ENCODE measurements at places on chromosomes 12 and 14.

GRCh38 chr14:38496092-38496491 is 240.2 kb upstream of the CLEC14A start:
- no peak for DNase-seq

- DNase-seq: no peak
These were observed 47.9 kb upstream of the GARIN2 start for GRCh38 chr14:67141146-67141900.

DNA sequence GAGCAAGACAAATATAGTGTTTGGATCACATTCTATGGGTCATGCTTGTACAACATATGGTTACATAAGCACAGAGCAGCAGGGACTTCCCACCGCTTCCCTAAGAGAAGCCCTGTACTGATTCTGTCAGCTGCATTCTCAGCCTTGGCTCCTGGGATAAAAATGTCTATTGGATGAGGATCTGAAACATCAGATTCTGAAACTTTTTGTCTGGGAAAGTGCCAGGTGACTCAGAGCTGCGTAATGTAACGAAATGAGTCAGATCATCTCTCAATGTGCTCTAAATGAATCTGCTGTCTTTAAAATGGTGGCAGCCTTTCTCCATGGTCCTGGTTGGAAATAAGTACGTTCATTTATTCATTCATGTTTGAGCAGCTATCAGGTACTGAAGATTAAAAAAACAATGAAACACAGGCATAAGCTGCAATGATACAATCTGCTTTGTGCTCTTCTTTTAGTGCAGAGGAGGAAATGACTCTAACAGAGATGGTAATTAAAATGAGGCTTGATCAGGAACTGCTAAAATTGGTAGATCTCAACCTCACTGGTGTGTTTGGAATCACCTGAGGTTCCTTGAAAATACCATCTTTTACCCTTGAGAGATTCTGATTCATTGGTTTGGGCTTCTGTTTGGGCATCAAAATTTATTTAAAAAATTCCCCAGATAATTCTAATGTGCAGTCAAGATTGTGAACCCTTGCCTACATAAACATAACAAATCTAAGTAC is 99.1 kb upstream of the NAP1L1 start:
- no peak for DNase-seq

DNA sequence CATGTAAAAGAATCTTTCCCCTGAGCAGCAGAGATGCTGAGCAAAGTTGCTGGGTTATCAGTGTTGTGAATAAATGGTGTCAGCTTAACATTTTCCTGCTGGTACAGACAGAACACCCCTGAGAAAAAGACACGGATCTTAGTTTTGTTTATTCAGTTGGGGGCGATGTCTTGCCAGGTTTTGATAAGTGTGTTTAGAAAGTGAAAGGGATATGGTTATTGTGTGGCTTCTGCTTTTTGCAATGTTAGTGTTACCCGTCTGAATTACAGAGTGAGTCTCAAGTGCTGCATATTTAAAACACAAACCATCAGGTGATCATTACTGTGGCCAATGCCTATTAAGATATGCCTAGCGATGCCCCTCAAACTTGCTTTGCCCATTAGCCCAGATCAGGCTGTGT is 864.6 kb upstream of the SEL1L start:
- no peak for DNase-seq

GRCh38 chr12:124545508-124546418 is 21.6 kb downstream of the NCOR2 start:
- no peak for DNase-seq

GRCh38 chr14:36555998-36556743 is 26.2 kb downstream of the NKX2-8 start:
- no peak for DNase-seq

DNA sequence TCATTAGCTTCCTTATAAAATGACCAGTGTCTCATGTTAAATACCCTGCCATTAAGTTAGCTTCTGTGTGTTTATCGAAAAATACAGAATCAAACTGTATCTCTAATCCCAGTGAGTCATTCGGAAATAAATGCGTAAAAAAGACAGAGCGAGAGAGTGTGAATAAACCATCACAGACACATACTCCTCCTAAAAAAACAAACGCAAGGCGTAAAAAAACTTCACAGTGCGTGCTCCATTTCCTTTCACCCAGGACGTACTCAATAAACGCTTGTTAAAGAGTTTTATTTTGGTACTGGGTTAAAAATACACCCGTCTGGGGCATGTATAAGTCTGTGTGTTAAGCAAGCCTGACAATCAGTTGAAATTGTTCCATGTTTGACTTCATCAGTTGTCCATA is 58.8 kb upstream of the ISM2 start:
- no peak for DNase-seq

DNA sequence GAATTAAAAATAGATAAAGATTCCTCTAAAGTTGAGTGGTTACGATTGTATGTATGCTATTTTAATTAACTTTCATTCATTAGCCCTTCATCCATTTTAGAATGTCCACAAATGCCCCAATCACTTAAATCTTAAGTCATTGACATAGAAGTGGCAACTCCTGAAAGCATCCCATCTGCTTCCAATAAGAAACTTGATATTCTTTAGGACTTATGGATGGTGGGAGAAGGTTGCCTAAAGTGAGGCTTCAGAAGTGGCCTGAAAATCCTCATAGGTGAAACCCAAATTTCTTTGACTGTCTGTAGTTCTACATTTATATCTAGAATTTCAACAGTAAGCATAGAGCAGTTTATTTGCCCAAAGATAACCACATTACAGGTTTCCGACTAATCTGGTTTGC is 161.7 kb upstream of the HMGA2 start:
- no peak for DNase-seq

DNA sequence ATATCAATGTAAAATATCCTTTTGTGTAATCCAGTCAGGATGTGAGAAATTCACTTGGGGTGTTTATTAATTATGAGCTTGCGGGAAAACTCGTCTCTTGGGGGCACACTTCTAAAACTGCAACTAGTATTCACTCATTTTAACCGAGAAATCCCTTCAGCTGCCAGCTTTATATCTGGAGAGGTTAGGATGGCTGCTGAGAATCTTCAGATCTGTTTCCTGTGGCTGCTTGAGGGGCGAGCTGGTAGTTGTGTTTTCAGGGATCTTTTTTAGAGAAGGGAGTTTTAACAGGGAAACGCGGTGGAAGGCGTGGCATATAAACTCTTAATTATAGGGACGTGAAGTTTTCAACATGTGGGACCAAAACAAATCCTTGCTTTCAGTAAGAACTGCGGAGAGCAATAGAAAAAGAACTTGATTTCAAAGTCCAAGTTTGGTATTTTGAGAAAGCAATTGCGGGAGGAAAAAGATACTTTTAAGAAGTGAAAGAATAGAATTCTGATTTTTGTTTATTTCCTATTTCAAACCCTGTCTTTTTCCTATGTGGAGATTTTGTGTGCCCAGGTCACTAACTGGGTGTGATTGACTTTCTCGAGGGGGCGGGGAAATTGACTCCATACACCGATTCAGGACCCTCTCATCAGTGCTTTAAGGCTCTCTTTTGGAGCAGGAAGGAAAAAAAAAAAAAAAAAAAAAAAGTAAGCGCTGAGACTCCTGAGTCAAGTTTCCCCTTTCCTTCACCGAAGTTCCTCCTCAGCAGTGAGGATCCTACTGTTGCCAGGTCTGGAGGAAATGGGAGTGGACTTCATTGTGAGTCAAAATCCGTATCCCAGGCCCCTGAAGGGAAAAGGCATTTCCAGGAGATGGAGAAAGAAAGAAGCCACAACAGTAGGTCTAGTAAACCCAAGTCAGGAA is 1.1 kb downstream of the PPFIBP1 start:
- DNase-seq: no peak

DNA sequence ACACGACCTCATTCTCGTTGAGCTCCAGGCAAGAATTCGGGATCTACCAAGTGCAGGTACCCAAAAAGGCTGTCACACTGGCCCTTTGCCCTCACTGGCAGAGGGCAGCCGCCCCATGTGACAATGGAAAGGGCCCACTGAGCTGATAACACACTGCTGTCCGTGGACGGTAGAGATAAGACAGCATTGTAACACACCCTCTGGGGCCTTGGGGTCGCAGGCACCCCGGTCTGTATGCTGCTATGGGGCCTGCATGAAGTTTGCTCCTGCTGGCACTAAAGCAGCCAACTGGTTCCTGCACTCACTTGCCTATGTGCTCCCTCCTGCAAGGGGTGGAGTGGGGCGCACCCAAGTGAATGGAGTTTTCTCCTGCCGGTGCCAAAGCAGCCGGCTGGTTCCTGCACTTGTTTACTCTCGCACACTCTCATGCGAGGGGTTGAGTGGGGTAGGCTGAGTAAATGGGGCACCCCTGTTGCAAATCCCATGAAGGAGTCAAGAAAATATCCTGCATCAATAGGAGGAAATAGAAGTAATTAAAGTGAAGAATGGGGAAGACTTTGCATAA is 477.9 kb downstream of the ATP23 start:
- no peak for DNase-seq

GRCh38 chr14:30799933-30800332 is 74.4 kb upstream of the COCH start:
- no peak for DNase-seq

GRCh38 chr14:91858536-91859275 is 8.6 kb downstream of the TC2N start:
- DNase-seq: no peak

- no peak for DNase-seq
These were observed 20.1 kb downstream of the DENND5B start for GRCh38 chr12:31570880-31571279.

DNA sequence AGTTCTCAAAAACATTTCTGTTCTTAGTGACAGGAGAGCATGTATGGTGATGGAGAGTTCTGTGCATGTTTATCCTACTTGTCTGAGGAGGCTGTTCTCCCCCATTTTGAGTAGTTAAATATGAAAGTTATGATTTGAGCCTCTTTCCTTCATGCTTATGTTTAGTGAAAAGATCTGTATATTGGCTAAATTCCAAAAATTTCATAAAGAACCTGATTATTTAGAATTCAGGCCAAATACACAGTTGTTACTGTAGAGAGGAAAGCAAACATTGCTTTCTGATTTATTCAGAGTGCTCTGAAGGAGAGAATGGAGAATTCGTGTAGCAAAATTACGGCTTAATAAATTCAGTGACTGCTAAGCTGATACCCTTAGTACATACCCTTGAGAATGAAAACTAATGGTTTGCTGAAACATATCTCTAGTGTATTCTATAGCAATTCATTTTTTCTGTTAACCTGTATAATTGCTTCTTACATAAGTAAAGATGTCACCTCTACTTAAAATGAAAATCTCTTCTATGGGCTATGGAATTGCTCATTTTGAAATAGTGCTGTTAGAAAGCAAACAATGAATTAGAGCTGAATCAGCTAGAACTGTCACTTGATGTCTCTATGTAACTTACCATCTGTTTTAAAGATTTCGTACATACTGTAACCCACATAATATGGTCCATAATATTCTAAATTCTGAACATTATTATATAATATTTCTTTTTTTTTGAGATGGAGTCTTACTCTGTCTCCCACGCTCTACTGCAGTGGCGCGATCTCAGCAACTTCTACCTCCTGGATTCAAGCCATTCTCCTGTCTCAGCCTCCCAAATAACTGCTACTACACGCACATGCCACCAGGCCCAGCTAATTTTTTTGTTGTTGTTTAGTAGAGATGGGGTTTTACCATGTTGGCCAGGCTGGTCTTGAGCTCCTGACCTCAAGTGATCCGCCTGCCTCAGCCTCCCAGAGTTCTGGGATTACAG is 417.0 kb upstream of the RGS6 start:
- no peak for DNase-seq

GRCh38 chr12:109743076-109743910 is 29.7 kb downstream of the FAM222A start:
- DNase-seq: peak; percentile 11

GRCh38 chr12:52508211-52508610 is 12.0 kb downstream of the KRT5 start:
- no peak for DNase-seq

DNA sequence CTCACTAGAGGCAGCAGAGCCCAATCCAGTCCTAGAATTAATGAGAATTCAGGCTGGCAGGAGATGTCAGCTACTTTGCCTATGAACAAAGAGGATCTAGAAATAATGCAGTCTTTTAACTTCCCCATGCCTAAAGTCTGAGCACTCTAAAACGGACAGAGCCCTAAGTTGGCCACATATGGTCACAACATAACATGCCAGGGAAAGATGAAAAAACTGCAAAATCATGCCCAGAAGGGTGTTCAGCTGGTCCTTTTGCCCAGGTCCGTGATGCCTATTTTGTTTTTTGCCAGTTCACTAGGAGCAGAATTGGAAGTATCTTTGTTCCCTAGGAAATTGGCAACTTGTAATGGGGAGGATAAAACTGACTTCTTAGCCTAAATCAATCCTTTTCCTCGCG is 20.3 kb upstream of the LMNTD1 start:
- DNase-seq: no peak

- no peak for DNase-seq
These were observed 283.5 kb downstream of the KSR2 start for GRCh38 chr12:117685110-117685926.

- no peak for DNase-seq
These were observed 208.5 kb downstream of the RAD51B start for GRCh38 chr14:68028075-68028474.

DNA sequence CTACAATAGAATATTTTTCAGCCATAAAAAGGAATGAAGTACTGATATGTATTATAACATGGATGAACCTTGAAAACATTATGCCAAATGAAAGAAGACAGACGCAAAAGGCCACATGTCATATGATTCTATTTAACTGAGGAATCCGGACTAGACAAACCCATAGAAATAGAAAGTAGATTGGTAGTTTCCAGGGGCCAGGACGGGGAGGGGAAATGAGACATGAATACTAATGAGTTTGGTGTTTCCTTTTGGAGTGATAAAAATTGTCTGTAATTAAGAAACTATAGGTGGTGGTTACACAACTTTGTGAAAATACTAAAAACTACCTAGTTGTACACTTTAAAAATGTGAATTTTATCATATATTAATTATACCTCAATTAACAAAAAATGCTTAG is 247.6 kb downstream of the BCAT1 start:
- no peak for DNase-seq

DNA sequence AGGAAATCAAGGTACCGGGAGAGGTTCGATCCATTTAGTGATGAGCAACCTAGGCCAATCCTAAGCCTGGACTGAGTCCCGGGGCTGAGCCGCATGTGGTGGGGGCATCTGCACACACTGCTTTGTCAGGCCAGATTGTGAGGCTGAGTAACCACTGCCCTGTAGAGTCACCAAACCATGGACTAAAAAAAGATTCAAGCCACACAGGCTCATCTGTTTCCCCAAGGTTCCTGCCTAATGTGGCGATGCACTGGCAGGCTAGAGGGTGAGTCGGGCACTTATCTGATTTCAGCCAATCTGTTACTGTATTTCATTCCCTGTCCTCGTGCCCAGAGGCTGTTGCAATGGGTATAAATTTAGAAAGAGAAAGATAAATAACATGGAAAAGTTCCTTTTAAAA is 140.8 kb downstream of the TTC7B start:
- DNase-seq: no peak

DNA sequence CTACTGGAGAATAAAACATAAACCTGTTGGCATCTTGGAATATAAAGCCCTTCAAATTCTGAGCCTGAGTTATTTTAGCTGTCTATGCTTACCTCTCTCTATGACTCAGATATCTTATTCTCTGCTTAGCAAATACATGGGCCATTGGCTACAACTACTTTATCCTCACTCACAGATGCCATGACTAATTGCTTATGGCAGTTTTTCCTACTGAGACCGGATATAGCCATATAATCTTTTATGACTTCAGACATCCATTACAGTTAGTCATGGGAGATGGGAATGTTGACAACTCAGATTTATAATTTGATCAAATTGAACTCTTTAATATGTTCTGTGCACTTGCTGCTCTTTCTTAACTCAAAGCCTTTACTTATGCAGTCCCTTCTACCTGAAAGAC is 502.4 kb upstream of the ATP2B1 start:
- DNase-seq: no peak

GRCh38 chr14:78164226-78164853 is 5.8 kb upstream of the NRXN3 start:
- no peak for DNase-seq

- no peak for DNase-seq
These were observed 59.8 kb downstream of the FRMD6 start for GRCh38 chr14:51711505-51711904.
